Fibroblast of the aortic adventitia (primary cell): ENCODE measurements at places on chromosomes 6 and 20.

- peak; percentile 37 for DNase-seq
These were observed 27.3 kb downstream of the NQO2 start for GRCh38 chr6:3026791-3027626.

DNA sequence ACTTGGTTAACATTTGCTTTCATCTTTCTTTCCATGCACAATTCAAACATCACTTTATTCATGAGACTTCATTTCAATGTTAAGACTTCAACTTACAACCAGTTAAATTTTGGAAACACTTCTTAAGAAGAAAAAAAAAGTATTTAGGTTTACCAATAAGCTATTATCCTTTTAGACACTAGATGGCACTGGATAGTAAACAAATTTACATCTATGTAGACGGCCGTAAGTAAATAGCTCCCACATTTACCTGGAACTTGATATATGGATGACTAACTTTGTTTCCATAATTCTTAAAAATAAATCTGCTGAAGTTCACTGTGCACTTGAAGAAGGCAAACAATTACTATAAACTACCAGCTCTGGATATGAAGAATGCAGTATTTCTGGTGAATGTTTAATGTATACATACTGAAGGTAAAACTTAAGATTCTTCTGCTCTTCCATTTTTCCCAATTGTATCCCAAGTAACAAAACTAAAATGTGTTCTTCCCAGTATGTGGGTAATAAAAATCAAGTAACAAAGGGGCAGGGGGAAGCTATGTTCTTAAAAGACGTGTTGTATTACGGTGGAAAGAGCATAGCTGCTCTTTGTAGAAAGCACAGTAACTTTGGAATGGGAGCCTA is 130.6 kb upstream of the C6orf118 start:
- peak; percentile 85 for DNase-seq

- DNase-seq, result no peak
These were observed 217.6 kb upstream of the DTNBP1 start for GRCh38 chr6:15880262-15880973.

GRCh38 chr6:80217794-80218193 is 111.3 kb downstream of the BCKDHB start:
- peak; percentile 4 for DNase-seq

GRCh38 chr20:43442282-43442880 is 15.3 kb upstream of the SRSF6 start:
- no peak for DNase-seq

DNA sequence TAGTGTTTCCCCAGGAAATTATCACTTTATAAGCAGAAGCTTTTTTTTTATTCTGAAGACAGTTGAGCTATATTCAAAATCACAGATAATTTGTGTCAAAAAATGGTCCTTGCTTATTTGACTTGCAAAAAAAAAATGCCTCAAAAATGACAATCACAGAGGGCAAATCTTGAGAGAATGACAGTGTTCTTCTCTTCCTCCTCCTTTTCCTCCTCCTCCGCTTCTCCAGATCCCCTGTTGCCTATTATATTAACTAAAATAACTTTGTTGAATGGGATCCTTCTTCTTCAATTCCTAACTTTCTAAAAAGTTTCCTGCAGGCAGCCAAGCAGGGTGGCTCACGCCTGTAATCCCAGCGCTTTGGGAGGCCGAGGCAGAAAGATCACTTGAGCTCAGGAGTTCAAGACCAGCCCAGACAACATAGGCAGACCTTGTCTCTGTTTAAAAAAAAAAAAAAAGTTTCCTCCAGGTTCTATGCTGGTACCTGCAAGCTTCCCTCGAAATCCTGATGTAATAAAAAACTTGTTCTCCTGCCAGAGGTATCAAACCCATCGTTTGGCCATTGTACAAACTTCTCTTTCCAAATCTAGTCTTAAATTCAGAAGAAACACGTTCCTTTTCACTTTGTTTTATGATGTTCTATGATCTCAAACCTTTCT is 128.6 kb downstream of the IPCEF1 start:
- DNase-seq, result no peak

DNA sequence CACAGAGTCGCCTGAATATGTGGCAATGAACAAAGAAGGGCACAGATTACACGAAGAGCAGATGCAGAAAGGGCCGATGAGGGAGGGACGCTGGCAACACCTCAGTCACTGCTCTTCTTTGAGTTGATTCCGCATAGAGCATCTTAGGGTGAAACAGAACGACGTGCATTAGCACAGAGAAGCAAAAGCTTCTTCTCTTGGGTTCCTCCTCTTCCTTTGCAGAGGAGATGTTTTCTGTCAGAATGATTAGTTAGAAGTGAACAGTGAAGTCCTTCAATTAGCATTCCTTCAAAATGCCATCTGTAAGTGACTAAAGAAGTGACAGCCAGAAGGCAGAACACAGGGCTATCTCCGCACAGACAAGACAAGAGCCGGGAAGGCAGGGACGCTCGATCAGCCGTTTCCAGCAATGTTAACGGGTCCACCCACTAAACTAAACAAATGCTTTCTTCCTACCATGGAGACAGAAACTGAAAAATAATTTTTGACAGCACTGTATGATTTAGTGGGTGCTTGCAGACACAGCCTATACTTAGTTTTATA is 219.8 kb upstream of the AGPAT4 start:
- DNase-seq, result no peak

GRCh38 chr6:141809901-141810300 is 322.8 kb upstream of the GJE1 start:
- DNase-seq, result no peak

DNA sequence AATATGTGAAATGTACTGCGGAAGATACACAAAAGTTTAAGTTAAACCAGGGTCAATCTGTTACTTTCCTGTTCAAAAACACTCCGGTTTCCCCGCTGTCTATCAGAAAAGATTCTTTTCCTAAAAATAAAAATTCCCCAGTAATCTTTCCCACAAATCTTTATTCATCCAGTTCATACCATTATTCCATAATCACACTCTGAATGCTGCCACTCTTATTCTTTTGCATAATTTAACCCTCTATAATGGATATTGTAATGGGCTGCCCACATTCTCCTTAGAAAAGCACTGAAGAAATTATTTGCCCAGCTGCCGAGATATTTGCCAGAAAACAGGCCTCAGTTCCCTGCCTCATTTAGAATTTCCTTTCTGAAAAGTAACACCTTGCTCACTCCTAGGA is 68.6 kb downstream of the EPHA7 start:
- DNase-seq, result no peak

DNA sequence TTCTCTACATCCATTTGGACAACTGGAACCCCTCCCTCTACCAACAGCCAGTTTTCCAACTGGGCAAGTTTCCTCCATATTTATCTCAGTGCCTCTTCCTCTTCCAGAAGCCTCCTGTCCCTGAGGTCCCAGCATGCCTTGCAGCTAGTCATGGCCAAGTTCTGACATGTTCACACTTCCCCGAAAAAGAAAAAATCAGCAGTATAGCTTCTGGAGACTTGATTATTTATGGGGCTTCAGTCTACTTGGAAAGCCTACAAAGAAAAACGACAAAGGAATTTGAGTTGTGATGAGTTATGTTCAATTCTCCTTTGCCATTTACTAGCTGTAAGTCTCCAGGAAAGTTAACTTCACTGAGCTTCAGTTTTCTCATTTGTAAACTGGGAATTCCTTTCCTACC is 406.5 kb downstream of the MAFB start:
- no peak for DNase-seq

DNA sequence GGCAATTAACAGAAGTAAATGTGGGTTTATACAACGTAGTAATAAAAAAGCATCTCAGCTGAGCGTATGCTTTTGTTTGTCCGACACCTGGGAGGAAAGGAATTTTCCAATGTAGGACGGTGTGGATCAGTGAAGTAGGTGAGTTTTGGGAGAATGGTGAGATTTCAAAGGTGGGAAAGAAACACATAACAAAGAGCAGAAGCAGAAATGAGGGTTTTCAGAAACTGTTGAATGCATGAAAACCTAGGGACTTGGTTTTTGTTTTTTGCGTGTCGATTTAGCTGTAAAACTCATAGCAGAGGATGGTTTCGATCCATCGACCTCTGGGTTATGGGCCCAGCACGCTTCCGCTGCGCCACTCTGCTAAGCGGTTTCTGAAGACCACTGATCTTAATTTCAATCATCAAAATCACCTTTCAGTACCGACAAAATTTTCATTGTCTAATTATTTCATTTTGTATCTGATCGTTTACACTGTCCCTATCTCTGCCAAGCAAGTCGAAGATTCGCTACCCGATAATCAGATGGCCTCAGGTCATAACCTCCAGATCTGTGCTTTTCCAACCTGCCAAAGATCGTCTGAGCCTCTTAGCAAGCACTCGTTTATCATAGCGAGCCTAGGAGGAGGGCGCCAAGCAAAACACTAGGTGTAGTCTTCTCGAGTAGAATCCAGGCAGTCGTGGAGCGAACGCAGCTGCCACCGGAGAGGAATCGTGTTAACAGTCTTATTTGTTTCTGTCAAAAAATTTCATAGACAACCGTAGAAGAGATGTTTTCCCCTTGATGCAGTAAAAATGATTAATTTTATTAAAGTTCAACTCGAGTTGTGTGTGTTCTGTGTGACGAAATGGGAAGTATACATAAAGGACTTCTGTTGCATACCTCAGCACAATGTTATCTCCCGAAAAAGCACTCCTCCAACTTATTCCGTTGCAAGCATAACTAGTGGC is 20.9 kb upstream of the POM121L2 start:
- DNase-seq, result peak; percentile 61

GRCh38 chr6:30207619-30208295 is 5.4 kb downstream of the TRIM26 start:
- DNase-seq, result peak; percentile 63

DNA sequence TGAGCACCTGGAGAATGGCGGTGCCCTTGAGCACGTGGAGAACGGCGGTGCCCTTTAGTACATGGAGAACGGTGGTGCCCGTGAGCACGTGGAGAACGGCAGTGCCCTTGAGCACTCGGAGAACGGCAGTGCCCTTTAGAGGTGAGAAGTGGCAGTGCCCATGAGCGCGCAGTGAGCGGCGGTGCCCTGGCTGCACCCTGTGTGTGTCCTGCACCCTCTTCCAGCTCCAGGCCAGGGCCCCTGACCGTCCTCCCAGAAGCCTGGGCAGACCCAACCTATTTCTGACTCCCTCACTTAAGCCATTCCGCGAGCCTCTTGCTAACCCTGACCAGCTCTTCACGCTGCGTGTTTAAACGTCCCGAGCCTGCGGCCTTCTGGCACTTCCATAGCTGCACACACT is 151.3 kb downstream of the DLL1 start:
- no peak for DNase-seq

DNA sequence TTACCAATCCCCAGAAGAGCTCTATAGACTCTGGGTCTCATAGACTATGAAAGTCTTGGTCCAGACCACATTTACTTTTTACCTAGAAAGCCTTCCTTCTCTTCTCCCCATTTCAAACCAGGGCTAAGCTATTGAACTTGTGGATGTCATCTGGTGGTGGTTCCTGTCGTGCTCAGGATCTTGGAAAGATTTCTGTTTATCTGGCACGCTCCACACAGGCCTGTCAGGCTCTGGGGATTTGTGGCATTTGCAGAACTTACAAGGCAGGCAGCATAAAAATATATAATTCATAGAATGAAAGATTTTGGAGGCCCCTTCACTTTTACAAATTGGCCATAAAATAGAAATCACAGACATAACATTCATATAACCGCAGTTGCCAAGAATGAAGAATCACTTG is 188.1 kb downstream of the UST start:
- DNase-seq, result peak; percentile 52

DNA sequence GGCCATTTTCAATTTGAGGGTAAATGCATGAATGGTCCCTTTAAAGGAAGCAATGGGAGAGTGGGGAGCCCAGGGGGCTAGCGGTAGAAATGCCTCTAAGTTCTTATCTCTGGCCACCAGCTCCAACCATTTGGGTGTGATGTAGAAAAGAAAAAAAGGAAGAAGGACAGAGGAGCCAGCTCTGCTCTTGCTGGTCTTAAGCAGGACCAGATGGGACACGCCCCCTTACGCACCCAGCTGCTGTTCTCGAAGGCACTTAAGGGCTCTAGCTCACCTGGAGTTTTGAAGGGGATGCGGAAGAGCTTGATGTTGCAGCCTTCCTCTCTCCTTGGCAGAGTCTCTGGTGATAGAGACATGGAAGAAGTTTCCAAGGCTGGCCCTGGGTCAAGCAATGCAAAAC is 59.5 kb upstream of the RNF144B start:
- peak; percentile 68 for DNase-seq

DNA sequence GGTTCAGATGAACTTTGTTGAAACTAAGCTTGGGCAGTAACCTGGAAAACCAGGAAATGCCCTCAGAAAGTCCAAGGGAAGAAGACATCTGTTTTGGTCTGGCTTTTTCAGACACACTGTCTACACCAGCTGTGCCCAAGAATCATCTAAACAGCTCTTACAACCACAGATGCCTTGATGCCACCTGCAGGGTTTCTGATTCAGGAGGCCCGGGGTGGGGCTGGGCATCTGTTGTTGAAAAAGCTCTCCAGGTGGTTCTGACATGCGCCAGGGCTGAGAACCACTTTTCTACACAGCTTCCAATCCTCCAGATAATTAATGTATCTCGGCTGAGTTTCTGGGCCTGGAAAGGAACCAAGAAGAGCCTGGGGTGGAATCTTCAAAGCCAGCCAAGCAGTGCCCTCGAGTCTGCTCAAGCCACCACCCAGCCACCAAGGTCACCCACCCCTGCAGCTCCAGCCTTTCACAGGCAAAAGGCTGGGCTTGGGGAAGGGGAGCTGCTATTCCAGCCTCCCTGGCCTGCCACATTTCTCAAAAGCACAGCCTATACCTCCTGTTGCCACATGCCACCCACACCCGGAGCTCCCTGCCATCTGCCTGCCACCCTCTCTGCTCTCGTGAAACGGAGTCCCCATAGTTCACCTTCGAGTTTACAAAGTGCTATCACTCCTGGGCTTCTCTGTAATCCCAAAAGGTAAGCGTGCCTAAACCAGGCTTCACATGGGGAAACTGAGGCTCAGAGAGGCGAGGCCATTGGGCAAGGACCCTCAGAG is 9.4 kb downstream of the MDGA1 start:
- DNase-seq, result no peak

DNA sequence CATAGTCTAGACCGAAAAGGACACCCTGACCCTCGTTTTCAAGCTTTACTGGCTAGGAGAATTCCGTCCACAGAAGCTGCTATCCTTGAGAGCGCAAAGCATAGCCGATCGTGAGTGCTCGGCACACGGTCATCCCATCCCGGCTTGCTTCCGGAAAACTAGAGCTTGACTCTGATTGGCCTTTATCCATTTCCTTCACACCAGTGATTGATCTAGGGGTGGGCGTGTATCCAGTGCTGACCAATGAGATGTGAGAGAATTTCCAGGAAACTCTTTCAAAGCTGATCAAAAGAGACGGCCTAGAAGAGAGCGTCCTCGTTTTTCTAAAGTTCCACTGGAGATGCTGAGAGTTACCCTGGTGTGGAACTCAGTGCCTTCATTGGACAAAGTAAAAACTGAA is 41.0 kb upstream of the NFATC2 start:
- no peak for DNase-seq
